ENCODE measurements at places on chromosomes 7 and 10.

- DNase-seq, result no peak
Observed at GRCh38 chr10:14328881-14329672, 1.6 kb downstream of the FRMD4A start.

GRCh38 chr10:78207776-78208175 is 174.1 kb downstream of the RPS24 start:
- DNase-seq, result no peak

GRCh38 chr7:36273836-36274235 is 115.8 kb upstream of the ANLN start:
- DNase-seq, result no peak

GRCh38 chr10:61486738-61487396 is 33.7 kb upstream of the TMEM26 start:
- DNase-seq, result no peak

DNA sequence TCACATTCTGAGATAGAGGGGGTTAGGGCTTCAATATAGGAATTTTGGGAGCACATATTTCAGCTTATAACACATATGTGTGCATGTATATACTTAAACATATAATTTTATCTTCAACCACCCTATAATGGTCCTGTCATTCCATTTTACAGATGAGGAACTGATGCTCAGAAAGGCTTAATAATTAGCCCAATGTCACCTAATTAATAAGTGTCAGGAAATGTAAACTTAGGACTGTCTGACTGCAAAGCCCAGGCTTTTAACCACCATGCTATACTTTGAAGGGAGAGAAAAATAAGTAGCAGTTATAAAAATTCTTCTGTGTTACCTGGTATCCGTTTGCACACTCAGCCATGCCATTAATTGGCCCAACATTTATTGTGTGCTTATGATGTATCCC is 172.6 kb downstream of the SKIDA1 start:
- no peak for DNase-seq

DNA sequence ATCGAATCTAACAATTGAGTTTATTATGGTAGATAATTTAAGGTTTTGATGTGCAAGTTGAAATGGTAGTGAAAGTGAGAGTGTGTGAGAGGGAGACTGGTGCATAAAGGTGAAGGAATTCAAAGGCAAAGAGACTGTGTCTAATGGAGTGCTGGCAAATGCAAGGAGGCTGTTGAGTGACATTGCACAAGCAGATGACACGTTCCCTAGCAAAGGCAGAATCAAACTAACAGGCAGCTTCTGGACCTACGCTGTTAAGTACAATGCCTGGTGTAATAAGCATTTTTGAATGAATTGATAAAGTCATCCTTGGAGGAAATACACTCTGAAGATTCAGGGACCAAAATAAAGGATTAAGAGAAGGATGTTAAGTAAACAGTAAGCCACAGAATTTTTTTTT is 11.7 kb upstream of the GPR141 start:
- DNase-seq, result no peak

DNA sequence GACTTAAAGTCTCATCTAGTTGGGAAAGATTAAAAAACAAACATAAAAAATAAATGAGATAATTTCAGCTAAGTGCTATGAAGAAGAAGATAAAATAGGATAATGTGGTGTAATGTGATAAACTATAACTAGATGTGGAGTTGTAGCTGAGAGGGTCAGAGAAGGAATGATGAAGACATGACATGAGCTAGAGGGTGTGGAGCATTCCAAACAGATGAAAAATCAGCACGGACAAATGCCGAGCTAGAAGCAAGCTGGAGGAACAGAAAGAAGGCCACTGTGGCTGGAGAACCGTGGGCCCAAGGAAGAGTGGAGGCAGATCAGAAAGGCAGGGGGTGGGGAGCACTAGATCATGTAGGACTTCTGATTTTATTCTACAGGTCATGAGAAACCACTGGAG is 70.6 kb downstream of the CDK6 start:
- DNase-seq, result no peak

DNA sequence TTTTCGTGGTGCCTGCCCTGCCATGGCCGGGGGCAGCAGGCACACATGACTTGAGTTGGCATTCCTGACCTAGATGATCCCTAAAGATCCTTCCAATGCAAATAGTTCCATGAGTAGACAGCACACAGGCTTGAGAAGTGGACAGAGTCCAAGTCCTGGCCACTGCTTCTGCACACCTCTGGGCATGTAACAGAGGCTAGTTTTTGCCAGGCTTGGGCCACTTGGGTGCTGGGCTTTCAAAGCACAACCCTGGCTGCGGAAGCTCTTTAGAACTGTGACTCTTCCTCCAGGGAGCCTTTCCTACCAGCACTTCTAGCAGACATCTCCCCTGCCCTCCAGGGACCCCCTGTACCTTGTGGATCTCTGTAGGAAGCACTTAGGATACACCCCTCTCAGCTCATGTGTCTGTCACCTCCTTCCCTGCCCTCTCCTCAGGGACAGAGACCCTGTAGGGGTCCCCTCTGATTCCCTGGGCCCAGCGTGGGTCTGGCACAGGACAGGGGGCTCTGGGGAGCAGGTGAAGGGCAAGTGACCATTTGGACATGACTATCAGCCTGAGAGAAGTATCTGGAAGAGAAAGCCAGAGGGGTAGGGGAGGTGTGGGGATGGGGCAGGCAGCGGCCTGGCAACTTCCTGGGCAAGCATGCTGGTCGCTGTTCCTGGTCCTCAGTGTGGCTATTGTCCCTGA is 36.2 kb downstream of the ZCCHC24 start:
- no peak for DNase-seq
